PC-9 (cell line): ENCODE measurements at places on chromosomes 7 and 10. TPM values are rescaled to one million over a fixed set of nuclear protein-coding genes. Genes with fewer than 3 reads are reported as not detected.
A peak's percentile ranks its signal among the peaks of the same experiment; 100 is the strongest.

Gene MBL2
- not detected in 2 replicates for total RNA-seq

Gene TRIM4
- 34.0 and 35.8 TPM in 2 replicates for total RNA-seq

Gene PPP1R9A
- 11.5 and 11.9 TPM in 2 replicates for total RNA-seq

- H3K4me3 ChIP-seq, result no peak overlapping the region
- no peaks in the 10 kb centered on the region for H3K27me3 ChIP-seq
- DNase-seq, result no peak
- peaks cover 7% of the 10 kb centered on the region; the same call in 1 of the 2 replicates for H3K4me1 ChIP-seq
Measured at GRCh38 chr7:109984729-109985128, 1106.2 kb upstream of the LRRN3 start.

DNA sequence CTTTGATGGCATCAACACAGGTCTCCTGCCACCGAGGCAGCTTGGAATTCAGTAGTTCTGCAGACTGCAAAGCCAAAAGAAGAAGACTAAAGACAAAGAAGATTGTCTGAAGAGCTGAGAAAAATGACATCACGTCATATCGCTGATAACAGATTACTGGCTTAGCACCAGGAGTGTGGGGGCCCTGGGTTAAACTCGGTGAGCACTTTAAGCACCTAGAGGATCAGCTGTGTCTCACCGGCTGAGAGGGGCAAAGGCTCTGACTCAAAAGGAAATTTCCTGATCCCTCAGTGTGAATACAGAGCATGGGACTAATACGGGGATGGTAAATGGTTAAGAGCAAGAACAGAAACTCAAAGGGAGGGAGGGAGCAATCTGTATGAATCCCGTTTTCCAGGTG, 30.7 kb downstream of the BRI3 start:
- peaks cover 44% of the 10 kb centered on the region for H3K36me3 ChIP-seq
- no peak overlapping the region for H3K4me3 ChIP-seq
- H3K4me1 ChIP-seq, result no peaks in the 10 kb centered on the region

DNA sequence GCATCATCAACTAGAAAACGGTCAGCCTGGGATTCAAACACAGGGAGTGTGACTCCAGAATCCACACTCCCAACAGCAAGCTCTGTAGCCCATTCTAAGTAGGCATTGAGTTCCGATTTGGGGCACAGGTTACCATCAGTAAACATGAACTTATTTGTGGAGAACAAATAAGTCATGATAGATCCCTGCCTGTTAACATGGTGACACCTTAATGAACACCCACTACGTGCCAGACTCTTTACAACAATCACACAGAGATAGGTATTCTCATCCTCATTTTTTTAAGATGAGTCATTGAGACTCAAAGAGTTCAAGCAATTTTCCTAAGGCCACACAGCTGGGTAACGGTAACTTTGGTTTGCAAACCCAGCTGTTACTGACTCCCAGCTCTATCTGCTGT, 91.5 kb downstream of the LYZL2 start:
- no peaks in the 10 kb centered on the region for H3K4me1 ChIP-seq
- DNase-seq, result peak; percentile 53
- no peaks in the 10 kb centered on the region for H3K27me3 ChIP-seq
- H3K36me3 ChIP-seq, result no peaks in the 10 kb centered on the region

- no peaks in the 10 kb centered on the region for H3K36me3 ChIP-seq
- H3K4me3 ChIP-seq, result no peak overlapping the region
- no peak for DNase-seq
Measured at GRCh38 chr10:52751337-52751736, 21.2 kb downstream of the MBL2 start.

DNA sequence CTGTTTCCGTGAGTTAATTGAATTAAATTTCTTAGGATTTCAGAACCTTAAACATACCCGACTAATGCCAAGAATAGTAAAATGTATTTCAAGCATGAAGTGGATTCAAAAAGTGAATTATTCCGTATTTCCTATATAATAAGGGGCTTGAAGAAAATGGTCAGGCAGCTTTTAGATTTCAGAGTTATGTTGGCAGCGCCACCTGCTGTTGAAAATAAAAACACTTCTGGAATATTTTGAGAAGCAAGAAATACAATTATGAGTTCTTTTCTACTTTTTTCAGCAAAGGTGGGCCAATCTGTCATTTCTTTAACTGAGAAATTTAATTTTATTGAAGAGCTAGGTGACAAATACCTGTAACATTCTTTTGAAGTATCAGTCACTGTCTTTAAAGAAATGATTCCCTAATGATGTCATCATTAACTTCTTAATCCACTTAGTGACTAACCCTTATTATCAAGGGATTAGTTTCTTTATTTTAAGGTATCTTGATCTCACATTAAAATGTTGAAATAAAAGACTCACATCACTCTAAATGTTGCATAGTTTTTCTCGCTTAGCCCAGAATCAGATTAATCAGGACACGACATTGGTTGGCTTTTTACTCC, 36.6 kb upstream of the AGR3 start:
- peaks cover 6% of the 10 kb centered on the region; the same call in 1 of the 2 replicates for H3K36me3 ChIP-seq
- H3K4me3 ChIP-seq, result no peak overlapping the region
- no peak for DNase-seq
- H3K27ac ChIP-seq, result no peak overlapping the region

GRCh38 chr10:33455029-33455428, 120.6 kb upstream of the NRP1 start:
- no peaks in the 10 kb centered on the region for H3K36me3 ChIP-seq
- H3K4me3 ChIP-seq, result no peak overlapping the region
- no peaks in the 10 kb centered on the region for H3K27me3 ChIP-seq
- no peak overlapping the region for H3K27ac ChIP-seq

DNA sequence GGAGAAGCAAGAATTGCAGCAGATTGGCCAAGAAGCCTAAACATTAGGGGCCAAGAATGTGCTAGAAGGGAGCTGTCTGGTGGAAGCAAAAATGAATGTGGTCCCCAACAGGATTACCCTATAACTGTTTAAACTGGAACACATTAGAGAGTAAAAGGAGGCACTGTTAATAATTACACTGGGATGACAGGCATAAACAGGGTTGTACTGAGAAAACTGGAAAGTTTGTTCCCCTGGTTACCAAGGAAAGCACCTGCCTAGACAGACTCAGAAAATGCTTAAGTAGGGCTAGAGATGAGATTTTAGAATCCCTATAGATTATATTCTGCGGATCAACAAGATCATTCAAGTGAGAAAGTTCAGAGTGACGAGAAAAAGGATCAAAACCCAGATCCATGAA, 100.8 kb downstream of the CTTNBP2 start:
- DNase-seq, result no peak
- H3K27ac ChIP-seq, result no peak overlapping the region
- H3K27me3 ChIP-seq, result no peaks in the 10 kb centered on the region
- no peak overlapping the region for H3K4me3 ChIP-seq
- H3K36me3 ChIP-seq, result no peaks in the 10 kb centered on the region

- DNase-seq, result no peak
- no peaks in the 10 kb centered on the region for H3K4me1 ChIP-seq
- no peaks in the 10 kb centered on the region for H3K27me3 ChIP-seq
- H3K36me3 ChIP-seq, result no peaks in the 10 kb centered on the region
Measured at GRCh38 chr7:147012666-147013065, 896.1 kb downstream of the CNTNAP2 start.

DNA sequence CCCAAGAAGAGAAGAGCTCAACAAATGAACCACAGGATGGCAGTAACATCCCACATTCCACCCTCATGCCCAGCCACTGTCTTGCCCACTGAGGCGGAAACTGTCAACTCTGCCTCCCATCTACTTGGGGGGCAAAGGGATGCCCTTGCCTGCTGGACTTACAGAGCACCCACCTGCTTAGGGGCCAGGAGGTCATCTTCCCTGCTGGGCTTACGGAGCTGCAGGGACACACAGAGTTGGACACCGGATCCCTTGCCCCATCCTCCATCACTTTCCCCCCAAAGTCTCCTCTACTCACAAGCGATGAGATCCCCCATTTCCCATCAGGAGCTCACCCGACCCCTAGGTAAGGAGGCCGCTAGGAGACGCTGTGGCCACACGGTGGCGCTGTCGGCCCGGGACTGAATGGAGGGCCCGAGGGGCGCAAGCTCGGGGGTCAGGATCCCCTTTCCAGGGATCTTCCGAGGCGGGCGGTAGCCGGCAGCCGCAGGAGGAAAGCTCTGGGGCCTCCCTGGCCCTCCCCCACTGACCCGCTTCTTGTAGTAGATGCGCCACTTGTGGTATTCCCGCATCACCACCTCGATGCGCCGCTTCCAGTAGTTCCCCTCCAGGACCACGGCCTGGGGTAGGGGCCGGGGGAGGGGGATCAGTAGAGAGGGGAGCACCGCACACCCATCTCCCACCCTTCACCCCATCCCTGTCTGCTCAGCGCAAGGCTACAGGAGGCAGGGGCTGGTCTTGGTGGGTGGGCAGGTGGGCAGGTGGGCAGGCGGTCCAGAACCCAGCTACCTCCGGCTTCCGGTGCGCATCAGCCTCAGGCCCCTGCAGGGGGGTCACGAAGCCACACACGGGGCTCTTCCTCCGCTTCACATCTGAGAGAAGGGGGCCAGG, 17.3 kb downstream of the MLXIPL start:
- peaks cover 22% of the 10 kb centered on the region for H3K4me1 ChIP-seq
- no peak overlapping the region for H3K27ac ChIP-seq
- H3K4me3 ChIP-seq, result no peak overlapping the region
- no peaks in the 10 kb centered on the region for H3K27me3 ChIP-seq

GRCh38 chr7:152762056-152762455, 2.5 kb downstream of the ACTR3B start:
- no peaks in the 10 kb centered on the region for H3K27me3 ChIP-seq
- no peak overlapping the region for H3K27ac ChIP-seq
- peaks cover 17% of the 10 kb centered on the region for H3K4me1 ChIP-seq
- H3K4me3 ChIP-seq, result peak overlapping the region; percentile 77; the same call in 1 of the 2 replicates
- no peak for DNase-seq
- no peaks in the 10 kb centered on the region for H3K36me3 ChIP-seq
